ENCODE measurements at places on chromosomes 7 and 10.

GRCh38 chr7:47195641-47196040, 386.3 kb downstream of the TNS3 start:
- no peak for DNase-seq

- DNase-seq, result no peak
These were observed 84.8 kb upstream of the PHF14 start for GRCh38 chr7:10888861-10889260.

DNA sequence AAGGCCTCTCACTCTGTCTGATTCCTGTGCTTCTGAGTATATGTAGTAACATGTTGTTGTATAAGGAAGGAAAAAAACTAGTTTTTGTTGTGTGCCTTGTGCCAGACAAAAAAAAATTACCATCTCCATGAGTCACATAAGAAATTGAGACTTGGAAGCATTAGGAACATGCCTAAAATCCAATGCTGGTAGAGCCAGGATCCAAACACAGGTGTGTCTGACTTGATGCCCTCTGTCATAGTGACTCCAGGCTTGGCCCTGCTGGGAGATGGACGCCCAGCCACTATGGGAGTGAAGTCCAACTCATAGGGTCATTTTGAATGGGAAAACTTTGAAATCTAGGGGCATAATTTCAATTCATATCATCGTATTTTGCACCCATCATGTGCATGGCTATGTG, 38.0 kb downstream of the PYROXD2 start:
- DNase-seq, result no peak

DNA sequence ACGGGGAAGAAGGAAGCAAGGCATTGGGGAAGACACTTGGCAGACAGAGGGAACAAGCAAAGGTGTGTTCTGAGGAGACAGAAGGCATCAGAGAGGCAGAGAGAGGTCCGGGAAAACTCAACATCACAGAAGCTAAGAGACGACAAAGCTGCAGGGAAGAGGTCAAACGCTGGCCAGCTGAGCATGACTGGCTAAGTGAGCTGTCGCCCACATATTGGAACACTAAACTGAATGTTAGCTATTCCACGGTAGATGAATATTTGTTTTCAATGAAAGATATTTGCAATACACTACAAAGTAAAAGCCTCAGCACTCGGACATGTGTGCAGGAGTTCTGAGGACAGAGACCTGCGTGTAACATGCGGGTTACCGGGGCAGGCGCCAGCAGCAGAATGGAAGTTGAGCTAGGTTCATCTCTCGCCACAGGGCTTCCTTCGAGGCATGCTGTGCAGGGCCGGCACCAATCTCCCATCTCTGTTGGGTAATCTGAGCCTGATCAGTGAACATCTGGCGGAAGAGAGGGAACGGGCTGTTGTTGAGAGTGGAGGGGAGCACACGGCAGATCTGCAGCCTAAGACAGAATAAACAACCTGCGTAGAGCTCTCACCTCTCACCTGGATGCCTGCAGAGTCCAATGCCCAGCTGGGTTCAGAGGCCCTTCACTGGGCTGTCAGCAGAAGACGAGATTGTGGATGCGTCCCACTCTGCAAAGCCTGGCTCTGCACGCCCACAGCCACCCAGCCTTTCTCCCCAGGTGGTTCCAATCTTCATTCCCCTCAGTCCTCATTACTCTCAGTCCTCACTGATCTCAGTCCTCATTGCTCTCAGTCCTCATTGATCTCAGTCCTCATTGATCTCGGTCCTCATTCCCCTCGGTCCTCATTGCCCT, 35.9 kb downstream of the INSIG1 start:
- DNase-seq, result no peak
